ENCODE measurements at places on chromosomes 12 and 14. TPM values are rescaled to one million over a fixed set of nuclear protein-coding genes. Genes with fewer than 3 reads are reported as not detected.

- no peak for DNase-seq
Measured at GRCh38 chr14:84963518-84963917, 566.4 kb upstream of the FLRT2 start.

DNA sequence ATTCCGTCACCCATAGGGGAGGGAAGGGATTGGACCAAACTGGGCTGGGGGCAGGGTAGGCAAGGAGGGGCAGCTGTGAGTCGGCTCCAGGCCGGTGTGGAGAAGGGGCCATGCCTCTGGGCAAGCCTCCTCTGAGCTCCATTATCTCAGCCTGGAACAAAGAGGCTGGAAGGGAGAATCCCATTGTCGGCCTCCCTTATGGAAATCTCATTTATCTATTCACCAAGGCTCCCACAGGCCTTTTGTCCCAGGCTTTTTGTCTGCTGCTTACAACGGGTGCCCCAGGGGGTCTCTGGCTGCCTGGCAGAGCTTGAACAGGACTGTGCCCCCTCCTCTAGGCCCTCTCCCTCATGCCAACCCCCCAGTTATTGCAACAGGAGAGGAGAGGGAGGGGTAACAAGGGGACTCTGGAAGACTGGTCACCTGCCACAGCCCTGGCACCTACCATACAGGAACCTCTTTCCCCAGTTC lies 19.5 kb downstream of the FIGNL2 start:
- no peak for DNase-seq

DNA sequence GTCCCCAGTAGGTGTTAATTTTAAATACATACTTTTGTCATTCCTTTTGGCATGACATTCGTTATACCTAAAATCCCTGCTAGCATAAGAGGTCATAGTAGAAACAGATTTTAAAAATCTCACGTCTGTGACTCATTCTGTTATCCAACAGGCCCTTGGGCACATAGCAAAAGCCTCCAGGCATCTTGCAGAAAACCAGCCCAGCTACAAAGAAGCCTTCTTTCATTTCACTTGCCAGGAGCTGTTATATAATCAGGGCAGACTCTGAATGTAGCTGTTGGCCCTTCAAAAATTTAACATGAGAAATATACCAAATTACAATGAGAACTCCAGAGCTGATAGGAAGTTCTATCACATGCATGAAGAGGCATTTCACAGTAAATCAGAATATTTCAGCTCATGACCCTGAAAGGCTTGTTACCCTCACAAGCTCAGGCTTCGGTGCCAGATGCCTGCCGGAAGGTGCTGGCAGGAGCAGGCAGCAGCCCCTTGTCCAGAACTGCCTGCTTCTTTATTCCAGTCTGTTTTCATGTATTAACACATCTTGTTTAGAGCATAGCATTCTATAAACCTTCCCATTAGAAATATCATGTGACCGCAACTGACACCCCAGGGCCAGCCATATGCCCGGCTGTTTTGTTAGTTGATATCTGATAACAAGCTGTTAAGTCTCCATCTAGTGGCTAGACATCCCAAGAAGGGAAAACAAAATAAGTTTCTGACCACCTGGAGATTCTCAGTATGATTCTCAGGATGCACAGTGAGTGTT lies 17.8 kb downstream of the E2F7 start:
- no peak for DNase-seq

Gene BATF
- polyA plus RNA-seq, result 1.00 TPM

All from right renal pelvis (tissue), 4 donors.